ENCODE measurements at places on chromosomes 12 and 14. TPM values are rescaled to one million over a fixed set of nuclear protein-coding genes. Genes with fewer than 3 reads are reported as not detected.

Gene SMIM41
- total RNA-seq = 0.31 TPM

Gene TAOK3
- 9.3 TPM for total RNA-seq

Gene TXNDC16
- total RNA-seq = 14.3 TPM

Gene GXYLT1
- 10.0 TPM for total RNA-seq

Gene TMEM63C
- 7.0 TPM for total RNA-seq

Gene SERPINA1
- not detected for total RNA-seq

Gene DEGS2
- 0.61 TPM for total RNA-seq

Gene GLIPR1L2
- not detected for total RNA-seq

Gene KRT75
- total RNA-seq = not detected

Gene C12orf54
- not detected for total RNA-seq

Gene LARP4
- 93.9 TPM for total RNA-seq

Gene NPFF
- total RNA-seq = 0.80 TPM

Gene RFX4
- total RNA-seq = not detected

Gene IL26
- total RNA-seq = not detected

Gene ABCC9
- not detected for total RNA-seq

Gene PIGH
- 6.2 TPM for total RNA-seq

Gene MIA2
- 16.1 TPM for total RNA-seq

Gene SLC10A1
- not detected for total RNA-seq

DNA sequence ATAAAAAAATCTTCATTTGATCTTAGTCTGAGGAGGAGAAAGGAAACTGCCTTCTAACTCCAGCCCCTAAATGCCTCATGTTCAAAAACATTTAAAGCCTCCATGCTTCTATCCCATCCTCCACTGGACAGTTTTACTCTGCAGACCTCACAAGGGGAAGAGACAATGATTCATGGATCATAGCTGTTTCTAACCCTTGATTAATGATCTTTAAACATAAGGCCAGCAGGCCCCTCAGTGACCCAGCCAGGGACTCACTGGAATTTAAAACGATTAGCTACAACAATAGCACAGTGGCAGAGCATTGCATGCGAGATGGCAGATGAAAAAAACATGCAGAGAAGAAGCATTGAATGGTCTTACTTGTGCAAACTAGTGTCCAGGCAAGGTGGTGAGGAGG is 6.0 kb downstream of the DCTN2 start:
- no peak for DNase-seq

DNA sequence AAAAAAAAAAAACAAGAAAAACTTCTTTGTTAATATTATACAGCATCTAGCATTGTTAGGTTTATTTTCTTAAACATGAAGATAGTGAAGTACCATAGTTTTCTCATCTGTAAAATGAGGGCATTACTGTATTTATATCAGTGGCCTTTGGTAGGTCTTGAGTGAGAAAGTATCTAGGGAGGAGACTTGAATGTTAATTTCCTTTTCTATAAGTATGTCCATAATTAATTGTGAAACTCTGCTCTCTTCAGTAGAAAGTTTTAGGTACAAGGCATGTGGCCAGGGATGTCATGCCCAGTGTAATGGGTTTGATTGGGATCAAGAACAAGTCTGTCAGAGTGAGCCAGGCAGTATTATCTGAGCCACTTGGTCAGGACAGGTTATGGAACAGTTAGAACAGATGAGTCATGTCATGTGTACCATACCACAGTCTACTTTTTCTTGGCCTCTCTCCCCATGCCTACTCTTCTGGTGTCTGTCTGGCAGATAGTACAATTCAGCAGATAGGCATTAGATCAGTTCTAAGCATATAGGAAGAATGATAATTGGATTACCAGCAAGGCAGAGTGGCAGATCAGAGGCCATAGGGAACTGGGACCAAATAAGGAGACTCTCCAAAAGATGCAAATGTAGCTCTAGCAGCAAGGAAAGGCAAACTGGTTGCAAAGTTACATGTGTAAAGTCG is 30.4 kb downstream of the FBXO34 start:
- DNase-seq = no peak

DNA sequence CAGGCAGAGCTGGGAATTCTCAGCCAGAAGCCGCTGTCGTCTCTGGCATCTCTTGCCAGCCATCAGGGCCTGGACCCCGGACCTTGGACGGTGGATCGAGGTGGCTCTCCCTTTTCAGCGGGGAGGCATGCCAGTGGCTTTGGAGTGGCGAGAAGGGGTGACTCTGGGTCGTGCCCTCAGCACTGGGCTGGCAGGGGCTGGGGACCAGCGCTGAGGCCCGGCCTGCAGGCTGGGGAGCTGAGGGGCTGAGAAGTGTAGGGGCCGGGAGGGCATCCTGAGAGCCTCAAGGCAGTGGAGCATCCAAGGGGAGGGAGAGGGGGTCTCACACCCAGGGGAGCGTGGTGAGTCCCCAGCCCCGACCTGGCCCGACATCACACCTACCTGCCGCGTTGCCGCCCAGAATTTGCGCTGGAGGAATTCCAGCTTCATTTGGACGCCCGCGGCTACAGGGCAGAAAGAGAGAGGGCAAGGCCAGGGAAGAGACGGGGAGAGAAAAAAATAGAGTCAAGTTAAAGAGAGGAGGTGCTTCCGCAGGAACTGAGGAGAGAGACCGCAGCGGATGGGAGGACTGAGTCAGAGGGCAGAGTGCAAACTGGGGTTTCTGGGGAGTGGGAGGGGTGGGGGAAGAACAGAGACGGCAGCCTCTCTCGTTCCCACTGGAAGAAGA is 9.0 kb upstream of the LRTM2 start:
- no peak for DNase-seq

GRCh38 chr14:66001356-66001755 is 484.8 kb upstream of the CCDC196 start:
- no peak for DNase-seq

DNA sequence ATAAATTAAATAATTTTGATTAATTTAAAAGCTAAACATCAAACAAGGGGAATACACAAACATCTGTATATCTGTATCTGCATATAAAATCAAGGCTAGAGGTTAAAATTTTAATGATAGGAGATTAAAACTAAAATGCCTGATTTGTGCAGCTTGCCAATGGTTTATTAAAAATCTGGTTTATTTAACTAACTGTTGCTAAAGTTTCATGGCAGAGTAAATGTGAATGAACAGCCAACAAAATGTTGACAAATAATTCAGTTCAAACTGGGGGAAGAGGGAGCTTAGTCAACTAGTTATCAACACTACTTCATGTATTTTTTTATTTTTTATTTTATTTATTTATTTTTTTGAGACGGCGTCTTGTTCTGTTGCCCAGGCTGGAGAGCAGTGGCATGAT is 43.0 kb downstream of the BTG1 start:
- no peak for DNase-seq

DNA sequence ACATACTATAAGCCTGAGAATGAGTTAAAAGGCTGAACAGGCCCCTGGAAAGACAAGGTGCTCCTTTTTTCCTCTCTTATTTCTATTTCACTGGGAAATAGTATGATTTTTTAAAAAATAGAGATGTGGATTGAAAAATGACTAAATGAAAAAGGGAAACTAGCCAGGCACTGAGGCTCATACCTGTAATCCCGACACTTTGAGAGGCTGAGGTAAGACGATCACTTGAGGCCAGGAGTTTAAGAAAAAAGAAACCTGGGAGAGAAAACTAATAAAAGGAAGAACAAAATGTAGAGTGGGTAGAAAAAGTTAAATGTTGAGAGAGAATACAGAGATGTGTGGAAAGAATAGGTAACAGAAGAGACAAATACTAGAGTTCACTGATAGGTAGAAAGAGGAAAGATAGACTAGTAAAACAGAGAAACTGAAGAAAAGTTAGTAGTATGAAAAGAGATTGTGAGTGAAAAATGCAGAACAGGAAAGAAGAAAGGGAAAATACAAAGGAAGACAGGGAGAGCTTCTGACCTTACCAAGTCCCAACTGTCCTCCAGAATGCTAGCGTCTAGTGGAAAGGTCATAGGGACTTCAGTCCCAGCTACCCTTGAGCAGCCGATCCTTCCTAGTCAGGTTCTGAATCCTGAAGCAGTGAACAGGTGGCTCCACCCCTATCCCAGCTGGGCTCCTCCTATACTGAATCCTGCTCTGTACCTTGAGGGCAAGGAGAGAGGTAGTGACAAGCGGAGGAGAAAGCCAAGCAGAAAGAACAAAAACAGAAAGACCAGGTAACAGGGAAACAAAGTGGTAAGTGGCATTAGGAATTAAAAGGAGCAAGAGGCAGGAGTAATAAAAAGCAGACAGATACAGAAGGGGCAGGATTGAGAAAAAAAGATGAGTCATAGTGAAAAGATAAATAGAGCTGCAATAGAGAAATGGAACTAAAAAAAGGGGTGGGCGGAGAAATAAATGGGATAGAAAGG is 7.3 kb downstream of the TMEM116 start:
- no peak for DNase-seq

GRCh38 chr12:104064842-104065427 is 604 bp downstream of the HCFC2 start:
- DNase-seq = no peak

DNA sequence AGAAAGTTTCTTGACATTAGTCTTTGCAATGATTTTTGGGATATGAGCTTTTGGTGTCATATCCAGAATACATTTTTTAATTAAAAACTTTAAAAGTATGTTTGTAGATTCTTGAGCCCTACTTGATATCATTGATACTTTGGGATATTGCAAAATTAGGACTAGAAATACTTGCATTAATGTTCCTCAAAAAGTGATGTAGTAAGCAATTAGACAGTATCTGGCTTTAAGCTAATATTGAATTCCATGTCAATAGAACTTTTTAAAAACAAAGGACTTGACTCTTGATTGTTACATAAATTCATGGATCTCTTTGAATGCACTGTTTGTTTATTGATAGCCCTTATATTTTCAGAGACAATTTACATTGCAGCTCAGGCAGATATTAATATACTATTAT is 15.6 kb downstream of the PEX5 start:
- no peak for DNase-seq

GRCh38 chr12:52234223-52234810 is 1.3 kb downstream of the KRT7 start:
- no peak for DNase-seq

GRCh38 chr12:4855121-4855924 is 54.4 kb upstream of the KCNA1 start:
- DNase-seq = peak; percentile 64

DNA sequence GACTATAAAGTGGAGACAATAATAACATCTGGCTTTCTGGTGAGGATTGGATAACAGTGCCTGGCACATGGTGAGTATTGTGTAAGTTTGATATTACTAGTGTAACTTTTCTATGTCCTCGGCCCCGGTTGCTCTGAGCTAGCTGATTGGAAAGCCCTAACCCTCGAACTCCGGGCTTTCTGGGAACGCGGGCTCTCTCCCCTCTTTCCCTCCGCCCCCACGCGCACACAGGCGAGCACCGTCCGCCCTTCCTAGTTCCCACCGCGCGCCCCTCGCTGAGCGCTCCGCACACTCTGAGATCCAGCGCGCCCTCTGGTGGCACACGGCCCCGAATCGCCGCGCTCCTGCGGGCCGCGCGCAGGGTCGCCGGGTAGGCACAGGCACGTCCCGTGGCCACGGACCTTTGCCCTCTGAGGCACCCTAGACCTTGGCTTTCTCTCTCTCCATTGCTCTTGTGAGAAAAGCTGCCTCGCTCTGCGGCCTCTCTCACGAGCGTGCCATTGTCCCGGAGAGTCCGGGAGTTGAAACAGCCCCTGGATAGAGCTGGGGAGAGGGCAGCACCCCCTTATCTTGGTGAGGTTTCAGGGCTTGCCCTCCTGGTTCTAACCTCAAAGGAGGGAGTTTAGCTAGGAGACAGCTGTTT is 23.2 kb upstream of the ESRRB start:
- DNase-seq = peak; percentile 97

DNA sequence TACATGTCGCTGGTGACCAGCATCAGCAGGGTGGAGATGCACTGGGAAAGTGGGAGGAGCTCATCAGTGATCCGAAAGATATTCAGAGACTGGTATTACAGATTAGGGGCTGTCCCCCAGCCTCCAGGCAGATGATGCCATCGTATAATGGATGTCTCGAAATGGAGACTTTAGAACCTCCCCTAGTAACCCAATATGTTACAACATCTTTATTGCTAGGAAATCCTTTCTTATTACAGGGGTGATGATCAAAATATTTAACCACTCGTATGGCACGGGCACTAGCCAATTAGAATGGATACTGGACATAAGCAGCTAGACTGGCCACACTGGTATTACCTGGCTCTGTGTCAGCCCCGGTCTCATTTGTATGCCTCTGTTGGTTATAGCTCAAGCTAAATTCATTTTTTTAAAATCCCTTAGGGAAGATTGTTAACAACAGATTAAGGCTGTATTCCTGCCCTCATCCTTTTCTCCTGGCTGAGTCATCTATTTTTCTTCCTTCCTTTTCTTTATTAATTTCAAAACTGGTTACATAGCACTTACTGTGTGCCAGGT is 10.8 kb upstream of the CEBPE start:
- no peak for DNase-seq

DNA sequence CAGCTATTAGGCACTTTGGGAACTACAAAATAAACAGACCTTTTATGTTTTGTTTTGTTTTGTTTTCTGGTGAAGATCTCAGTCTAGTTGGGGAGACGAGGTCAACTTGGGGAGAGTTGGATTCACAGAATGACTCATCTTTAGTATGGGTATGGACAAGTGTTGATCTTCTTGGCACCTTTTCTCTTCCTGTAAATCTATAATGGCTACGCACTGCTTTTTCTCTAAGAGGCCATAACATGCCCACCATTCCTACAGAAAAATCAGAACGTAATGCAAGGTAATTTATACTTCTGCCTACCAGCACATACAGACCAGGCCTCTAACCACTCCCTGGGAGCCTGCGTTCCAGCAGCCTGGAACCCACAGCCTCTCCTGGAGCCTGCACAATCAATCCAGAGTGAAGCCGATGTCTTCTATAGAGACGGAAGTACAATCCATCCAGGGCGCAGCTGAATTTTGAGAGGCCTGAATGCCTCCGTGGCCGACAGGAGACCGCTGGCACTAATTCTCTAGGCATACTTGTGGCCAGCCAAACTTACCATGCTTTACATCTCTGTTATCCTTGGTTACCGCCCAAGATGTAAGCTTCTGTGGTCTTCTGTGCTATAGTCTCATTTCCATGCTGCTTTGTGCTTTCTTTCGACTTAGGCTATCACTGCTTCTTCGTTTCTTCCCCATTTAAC is 717 bp downstream of the PPHLN1 start:
- DNase-seq = no peak

- DNase-seq = no peak
These were observed 60.8 kb upstream of the MED13L start for GRCh38 chr12:116338064-116338846.

DNA sequence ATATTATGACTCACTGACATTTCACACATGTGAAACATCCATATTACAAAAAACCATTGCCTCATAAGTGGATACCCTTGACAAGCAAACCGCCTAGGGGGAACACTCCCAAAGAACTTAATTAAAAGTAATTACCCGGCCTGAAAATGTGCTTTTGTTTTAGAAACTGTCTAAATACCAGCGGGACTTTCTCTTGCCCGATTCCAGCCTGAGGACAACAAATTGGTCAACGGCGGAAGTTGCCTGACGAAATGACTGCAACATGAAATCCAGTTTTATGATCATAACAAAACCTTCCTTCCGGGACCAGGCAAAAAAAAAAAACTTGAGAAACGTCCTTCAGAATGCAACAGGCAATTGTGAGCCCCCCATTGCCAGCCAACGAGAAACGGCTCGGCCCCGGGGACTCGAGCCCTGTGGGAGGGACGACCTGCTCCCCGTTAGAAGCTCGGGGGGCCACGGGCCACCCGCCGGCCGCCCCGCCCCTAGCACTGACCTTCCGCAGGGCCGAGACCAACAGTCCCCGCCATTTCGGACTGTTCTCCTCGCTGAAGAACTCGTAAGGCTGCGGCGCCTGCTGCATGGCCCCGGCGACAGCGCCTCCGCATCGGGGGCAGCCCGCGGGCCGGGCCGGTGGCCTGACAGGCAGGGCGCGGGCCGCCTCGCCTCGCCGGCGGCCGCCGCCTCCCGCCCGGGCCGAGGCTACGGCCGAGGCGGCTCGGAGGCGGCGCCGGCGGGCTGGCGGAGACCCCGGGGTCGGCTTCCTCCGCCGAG is 490 bp downstream of the SOS2 start:
- DNase-seq = no peak
